ENCODE measurements at places on chromosomes 5 and 9.
A peak's percentile ranks its signal among the peaks of the same experiment; 100 is the strongest.

GRCh38 chr9:98575379-98576346, 133.1 kb downstream of the GABBR2 start:
- no peak for DNase-seq

GRCh38 chr5:98158440-98158839, 615.0 kb upstream of the RGMB start:
- DNase-seq = no peak

GRCh38 chr5:59328709-59329296, 564.7 kb downstream of the PDE4D start:
- DNase-seq = no peak

- DNase-seq = peak; percentile 50
These were observed at the start of gene CD14 for GRCh38 chr5:140633021-140633471. Gene CD14, minus strand, starts transcription at chr5:140633175. Its CDS starts 104 bp downstream, at chr5:140633071.

GRCh38 chr5:73693573-73694061, 67.6 kb downstream of the ARHGEF28 start:
- peak; percentile 10 for DNase-seq

DNA sequence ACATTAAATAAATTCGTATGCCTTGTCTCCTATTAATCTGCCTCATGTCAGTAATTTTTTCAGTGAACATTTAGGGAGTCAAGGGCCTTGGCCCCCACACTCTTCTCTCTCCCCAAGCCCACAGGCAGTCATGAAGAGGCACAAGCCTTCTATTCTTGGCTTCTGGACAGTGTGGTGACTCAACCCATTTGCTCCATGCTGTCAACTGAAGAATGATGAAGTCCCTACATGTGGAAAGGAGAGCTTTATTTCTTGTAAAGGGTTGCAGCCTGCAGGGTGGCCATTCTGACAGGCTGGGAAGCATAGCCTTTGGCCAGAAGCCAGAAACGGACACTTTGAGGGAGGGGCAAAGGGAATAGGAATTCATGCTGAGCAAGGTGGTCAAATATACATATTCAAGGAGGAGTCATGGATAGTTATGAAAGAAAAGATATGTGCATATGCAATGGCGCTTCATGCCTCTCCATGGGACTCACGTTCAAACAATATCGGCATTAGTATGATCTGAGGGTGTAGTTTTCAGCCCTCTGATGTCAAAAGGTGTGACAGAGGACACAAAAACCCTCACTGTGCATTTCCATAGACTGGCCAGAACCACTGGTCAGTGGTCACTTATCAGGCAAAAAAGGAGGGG, 31.3 kb downstream of the ANKRA2 start:
- DNase-seq = no peak

DNA sequence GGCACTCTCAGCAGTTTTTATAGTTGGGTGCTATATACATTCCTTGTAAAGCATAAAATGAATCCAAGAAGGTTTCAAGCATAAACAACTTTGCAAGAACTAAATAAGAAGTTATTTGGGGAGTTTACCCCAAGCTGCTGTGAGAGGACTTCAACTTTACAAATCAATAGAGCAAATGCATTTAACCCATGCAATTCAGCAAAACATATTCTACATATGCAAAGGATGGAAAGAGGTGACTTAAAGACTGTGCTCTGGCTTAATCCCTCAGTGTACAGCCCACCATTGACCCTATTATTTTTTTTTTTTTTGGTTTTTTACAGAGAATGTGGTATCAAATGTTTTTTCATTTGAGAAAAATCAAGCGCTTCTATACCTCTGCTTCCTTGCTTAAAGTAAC, 736.5 kb downstream of the CETN3 start:
- DNase-seq = no peak

GRCh38 chr9:14366076-14366475, 52.1 kb upstream of the NFIB start:
- no peak for DNase-seq

GRCh38 chr9:88015606-88016005, 41.3 kb upstream of the CDK20 start:
- DNase-seq = no peak

GRCh38 chr9:90099262-90099963, 494.6 kb downstream of the GADD45G start:
- DNase-seq = peak; percentile 27

- peak; percentile 48 for DNase-seq
These were observed 64.2 kb downstream of the MRPL36 start for GRCh38 chr5:1735320-1735970.

Data from NCI-H524 (cell line).